Stimulated activated CD4-positive, alpha-beta T cell treated with anti-CD3 and anti-CD28 coated beads, Interleukin-15, amount 100 ng/mL, for 1 hour (primary cell): ENCODE measurements at places on chromosomes 2 and 18.

GRCh38 chr2:168757223-168757622 lies 45.2 kb upstream of the NOSTRIN start:
- DNase-seq = no peak

DNA sequence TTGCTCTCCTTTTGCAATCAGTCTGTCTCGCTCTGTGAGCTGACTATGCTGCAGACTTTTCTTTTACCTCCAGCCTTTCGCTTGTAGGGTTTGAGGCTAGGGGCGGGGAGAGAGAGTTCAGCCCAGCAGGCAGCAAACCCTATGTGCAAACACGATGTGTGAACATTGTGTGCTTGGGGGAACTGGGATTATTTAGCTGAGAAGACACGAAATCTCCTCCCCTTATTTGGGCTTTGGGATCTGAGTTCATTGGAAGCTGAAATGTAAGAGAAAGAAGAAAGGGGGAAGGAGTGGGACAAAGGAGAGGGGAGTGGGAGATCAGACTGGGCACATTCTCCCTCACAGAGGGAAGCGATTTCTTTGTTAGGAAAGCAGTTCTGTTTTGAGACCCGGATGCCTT lies 189.6 kb upstream of the TNP1 start:
- DNase-seq = no peak

- no peak for DNase-seq
Observed at GRCh38 chr2:238938401-238939055, 90.6 kb downstream of the TWIST2 start.

GRCh38 chr2:17035010-17035409 lies 369.4 kb upstream of the CYRIA start:
- no peak for DNase-seq

DNA sequence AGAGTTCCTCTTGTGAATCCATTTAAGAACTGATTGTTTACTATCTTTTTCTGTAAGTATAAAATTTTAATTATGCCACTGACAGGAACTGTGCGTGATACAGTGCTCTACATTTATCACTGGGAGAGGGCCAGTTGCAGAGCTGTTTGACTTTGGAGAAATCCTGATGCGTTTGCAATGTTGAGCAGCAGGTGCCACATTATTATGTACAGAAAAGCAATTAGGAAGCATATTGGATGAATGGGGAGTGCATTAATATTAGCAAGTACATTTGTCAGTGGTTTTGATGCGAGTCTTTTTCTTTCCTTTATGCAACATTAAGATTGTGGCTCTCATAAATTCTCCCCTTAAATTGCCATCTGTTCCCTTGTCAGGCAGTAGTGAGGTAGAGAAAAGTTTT lies 302.3 kb upstream of the FANCL start:
- DNase-seq = no peak
